ENCODE measurements at places on chromosomes 13 and 19. TPM values are rescaled to one million over a fixed set of nuclear protein-coding genes. Genes with fewer than 3 reads are reported as not detected.

GRCh38 chr13:74000876-74001275, 133.3 kb downstream of the KLF12 start:
- H3K27me3 ChIP-seq, result no peaks in the 10 kb centered on the region
- H3K4me1 ChIP-seq, result peaks cover 4% of the 10 kb centered on the region
- no peak for DNase-seq
- H3K36me3 ChIP-seq, result no peaks in the 10 kb centered on the region

DNA sequence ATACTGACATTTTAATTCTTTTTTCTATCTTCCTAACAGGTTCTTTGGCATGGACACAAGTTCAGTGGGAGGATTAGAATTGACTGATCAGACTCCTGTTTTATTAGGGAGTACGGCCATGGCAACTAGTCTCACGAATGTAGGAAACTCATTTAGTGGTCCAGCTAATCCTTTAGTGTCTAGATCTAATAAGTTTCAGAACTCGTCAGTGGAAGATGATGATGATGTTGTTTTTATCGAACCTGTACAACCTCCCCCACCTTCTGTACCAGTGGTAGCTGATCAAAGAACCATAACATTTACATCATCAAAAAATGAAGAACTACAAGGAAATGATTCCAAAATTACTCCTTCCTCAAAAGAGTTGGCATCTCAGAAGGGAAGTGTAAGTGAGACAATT, 34.5 kb downstream of the ZMYM2 start:
- H3K4me3 ChIP-seq, result no peak overlapping the region
- H3K36me3 ChIP-seq, result peaks cover 55% of the 10 kb centered on the region
- no peak for DNase-seq
- no peak overlapping the region for H3K27ac ChIP-seq
- H3K4me1 ChIP-seq, result peaks cover 15% of the 10 kb centered on the region
- no peaks in the 10 kb centered on the region for H3K27me3 ChIP-seq

DNA sequence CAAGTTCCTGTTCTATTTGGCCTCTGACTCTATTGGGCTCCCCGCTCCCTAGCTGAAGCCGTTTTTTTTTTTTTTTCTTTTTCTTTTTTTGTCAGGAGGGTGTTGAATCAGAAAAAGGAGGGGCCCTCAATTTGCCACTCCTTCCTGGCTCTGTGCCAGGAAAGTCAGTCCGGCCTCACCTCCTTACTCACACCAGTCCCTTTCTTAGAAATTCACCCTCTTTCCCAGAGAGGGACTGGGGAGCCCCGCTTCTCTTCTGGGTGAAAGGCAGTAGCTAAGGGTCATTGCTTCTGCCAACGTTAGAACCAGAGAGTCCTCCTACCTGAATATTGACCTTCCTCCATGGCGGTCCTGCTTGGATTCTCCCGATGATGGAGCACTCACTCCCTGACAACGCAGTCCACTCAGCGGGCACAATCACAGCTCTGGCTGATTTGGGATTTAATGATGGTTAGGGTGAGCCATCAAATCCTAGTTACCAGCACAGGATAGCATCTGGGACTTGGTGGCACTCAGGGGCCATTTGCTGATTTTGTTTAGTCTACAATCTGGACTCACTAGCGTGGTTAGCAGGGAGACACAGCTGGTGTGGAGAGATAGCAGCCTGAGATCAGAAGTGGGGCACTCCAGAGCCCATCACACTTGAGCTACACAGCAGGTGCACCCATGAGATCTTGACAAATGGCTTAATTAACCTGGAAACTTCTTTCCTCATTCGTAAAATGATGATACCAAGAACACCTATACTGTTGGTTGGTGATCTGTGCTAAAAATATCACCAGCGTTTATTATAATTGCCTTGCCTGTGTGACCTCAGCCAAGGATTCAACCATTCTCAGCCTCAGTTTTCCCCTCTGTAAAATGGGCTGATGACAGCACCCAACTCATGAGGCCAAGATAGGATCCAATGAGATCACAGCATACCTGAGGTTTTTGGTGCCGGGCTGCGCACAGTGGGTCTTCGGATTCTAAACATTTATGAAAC, 2.2 kb downstream of the FCER2 start:
- peaks cover 19% of the 10 kb centered on the region for H3K4me1 ChIP-seq
- no peak overlapping the region for H3K27ac ChIP-seq
- H3K4me3 ChIP-seq, result no peak overlapping the region
- no peaks in the 10 kb centered on the region for H3K36me3 ChIP-seq

MCEMP1 gene
- 0.38 TPM for total RNA-seq
